ENCODE measurements at places on chromosomes 13 and 19.

DNA sequence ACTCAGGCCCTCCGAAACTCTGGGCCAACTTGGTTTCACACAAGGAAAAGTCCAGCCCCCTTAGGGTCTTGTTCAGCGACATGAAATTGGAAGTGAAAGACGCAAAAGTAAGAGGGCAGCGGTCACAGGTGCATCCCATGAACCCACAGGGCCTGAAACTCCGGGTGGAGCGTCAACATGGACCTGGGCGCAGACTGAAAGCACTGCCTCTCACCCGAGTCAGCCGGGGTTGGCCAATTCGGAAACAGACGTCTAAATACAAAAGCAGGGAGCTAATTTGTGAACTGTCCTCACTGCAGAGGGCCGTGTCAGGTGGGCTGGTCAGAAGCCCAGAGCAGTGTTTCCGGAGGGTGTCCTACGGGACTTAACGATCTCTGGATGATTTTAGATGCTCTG lies 26.7 kb downstream of the ADPRHL1 start:
- no peak for DNase-seq

GRCh38 chr19:45761714-45762113 lies 7.3 kb downstream of the SIX5 start:
- DNase-seq = no peak

DNA sequence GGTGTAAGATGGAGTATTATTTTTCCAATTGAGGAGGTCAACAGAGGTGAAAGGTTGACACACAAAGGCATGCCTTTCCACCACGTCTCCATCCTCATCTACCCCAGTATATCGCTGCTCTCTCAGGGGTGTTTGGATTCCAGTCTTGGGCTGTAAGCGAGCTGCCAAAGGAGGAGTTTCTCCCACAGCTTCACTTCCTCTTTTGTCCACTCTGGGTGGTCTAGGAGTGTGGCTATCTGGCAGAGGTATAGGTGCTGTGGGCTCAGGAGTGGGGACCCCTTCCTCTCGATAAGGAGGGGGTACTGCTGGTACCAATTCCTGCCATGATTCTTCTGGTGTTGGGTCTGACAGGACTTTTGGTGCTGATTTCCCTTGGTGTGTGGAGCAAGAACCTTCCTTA lies 39.4 kb downstream of the ZNF846 start:
- no peak for DNase-seq

- no peak for DNase-seq
Observed at GRCh38 chr13:46801858-46802257, 4.9 kb upstream of the ESD start.

GRCh38 chr13:99159331-99160061 lies 41.2 kb upstream of the UBAC2 start:
- no peak for DNase-seq

DNA sequence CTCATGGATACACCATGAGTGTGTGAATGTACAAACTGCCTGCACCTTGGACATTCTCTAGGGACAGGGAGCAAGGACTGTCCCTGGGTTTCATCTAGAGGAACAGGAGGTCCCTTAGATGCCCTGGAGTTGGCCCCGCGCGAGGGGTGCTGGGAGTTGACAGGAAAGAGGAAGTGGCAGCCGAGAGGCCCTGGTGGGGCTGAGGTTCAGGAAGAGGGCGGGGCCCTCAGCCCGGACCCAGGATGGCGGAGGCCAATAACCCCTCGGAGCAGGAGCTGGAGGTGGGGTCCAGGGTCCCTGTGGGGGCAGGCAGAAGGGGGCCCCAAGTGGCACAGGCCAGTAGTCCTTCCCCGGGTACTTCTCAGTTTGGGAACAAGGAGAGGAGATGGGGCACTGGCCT lies 6.9 kb downstream of the PKN1 start:
- no peak for DNase-seq

GRCh38 chr19:13483215-13483614 lies 23.1 kb downstream of the CACNA1A start:
- no peak for DNase-seq

GRCh38 chr13:106100171-106100919 lies 435.1 kb downstream of the EFNB2 start:
- no peak for DNase-seq

Measured in NCI-H510A treated with DMSO at 0.1 percent for 48 hours (cell line).